ENCODE measurements at places on chromosomes 6 and 20.

GRCh38 chr6:32086661-32087573, 22.2 kb downstream of the TNXB start:
- DNase-seq: peak; percentile 73

- no peak for DNase-seq
Measured at GRCh38 chr6:85576476-85576875, 17.2 kb downstream of the SNX14 start.

GRCh38 chr6:53829698-53830221, 35.0 kb downstream of the LRRC1 start:
- DNase-seq: no peak

GRCh38 chr20:20489054-20489453, 121.2 kb downstream of the INSM1 start:
- no peak for DNase-seq

DNA sequence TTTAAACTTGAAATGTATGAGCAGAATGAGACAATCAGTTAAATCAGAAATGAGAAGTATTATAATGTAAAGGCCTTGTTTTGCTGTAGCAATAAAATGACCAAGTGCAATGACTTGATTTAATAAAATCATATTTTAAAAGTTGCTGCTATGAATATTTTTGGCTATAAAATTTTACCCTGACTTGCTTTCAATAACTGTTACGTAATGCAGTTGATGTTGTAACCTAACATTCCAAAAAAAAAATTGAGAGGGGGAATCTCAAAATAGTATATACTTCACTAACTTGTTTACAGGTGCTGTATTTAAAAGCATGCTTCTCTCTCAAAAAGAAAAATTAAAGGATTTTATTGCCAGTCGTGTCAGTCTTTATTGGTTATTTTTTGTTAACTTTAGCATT, 71.6 kb upstream of the ADGRF4 start:
- DNase-seq: no peak

- DNase-seq: no peak
Measured at GRCh38 chr20:23513164-23513563, 22.2 kb downstream of the CST8 start.

GRCh38 chr6:129242546-129242945, 359.6 kb downstream of the LAMA2 start:
- DNase-seq: no peak

DNA sequence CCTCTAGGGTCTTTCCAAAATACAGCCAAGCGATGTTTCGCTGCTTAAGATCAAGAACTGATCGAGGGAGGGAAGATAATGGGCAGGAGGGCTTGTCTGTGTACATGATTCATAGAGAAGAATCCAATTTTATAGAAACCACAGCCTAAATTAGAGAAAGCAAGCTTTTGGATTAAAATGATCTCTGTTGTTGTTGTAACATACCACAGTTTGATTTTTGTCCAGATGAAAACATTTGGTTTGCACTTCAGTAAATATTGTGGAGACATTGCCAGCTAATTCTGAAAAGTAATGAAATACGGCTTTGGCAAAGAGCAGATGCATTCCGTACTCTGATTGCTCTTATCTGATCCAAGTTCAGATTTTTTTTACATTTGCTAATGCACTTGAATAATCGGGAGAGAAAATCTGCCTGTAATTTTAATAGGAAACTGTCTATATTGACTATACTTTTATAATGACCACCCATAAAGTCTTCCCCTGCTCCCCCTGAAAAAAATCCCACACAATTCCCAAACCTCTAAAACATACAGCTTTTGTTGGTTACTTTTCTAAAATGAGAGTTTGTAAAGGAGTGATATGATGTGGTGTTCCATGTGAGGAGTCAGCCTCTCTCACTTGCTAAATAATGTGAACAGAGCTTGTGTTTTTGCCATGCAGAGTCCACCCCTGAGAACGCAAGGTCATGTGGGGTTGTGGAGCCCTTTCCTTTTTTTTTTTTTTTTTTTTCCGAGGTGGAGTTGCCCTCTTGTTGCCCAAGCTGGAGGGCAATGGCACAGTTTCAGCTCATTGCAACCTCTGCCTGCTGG, 199.9 kb downstream of the DTNBP1 start:
- peak; percentile 72 for DNase-seq

- DNase-seq: peak; percentile 31
Measured at GRCh38 chr6:11718463-11718862, 60.1 kb downstream of the ADTRP start.

- peak; percentile 43 for DNase-seq
Measured at GRCh38 chr6:168088161-168089053, 9.4 kb upstream of the FRMD1 start.

DNA sequence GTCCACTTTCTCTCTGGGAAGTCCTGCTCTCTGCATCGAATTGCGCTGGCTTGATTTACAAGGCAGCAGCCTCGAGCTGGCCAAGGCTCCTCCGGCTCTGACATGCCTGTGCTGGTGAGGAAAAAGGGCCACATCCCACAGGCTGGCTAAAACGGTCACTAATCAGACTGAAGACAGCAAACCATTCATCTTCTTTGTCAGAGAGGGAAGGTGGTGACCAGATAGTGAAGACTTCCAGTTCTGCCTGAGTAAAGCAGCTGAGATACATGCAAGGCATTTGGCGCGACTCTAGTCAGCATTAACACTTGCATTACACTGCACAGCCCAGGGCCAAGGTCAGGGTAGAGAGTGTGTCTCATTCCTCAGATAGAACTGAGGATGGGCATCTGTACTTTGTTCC, 203.2 kb upstream of the MAP3K7 start:
- peak; percentile 11 for DNase-seq

DNA sequence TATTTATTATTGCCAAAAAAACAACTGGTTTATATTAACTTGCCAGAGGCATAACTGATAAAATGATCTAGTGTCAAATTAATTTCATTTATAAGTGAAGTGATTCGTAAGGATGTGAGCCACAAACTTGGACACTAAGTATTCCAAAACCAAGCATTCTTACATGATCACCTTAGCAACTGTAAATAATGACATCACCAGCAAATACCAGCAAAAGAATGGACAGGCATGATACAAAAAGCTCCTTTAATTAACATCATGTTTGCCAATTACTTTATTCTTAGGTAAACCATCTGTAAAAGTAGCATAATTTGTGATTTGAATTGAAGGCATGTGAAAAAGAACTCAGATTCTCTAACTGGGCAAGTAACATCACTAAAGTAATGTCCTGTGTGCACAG, 17.2 kb upstream of the FNDC1 start:
- no peak for DNase-seq

- DNase-seq: no peak
Measured at GRCh38 chr6:80280262-80281010, 174.0 kb downstream of the BCKDHB start.

DNA sequence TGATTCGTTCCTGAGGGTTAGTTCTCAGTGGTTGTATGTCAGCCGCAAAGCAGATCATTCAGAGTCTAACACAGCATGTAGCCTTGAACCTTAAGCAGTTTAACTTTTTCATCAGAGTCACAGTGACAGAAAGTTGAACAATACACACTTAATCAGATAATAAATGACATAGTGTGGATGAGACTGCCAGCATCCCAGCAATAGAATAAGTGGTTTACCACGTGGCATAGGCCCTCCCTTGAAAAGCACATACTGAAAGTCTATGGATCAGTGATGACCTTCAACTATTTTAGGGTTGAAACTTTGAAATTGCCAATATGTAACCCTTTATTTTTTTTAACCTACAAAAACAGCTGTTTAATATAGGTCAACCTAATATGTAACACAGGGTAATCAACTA, 265.3 kb downstream of the ARHGAP18 start:
- DNase-seq: no peak

DNA sequence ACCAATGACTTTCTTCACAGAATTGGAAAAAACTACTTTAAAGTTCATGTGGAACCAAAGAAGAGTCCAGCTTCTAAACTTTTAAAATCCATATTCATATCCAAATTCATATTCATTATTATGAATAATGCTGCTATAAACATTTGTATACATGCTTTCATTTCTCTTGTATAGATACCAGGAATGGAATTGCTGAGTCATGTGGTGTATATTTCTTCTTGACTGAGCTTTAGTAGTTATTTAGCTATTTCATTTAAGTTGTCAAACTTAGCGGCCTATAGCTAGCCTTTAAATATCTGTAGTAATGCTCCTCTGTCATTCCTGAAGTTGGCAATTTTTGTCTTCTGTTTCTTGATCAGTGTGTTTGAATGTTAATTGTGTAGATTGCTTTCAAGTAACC, 19.8 kb upstream of the SMIM28 start:
- no peak for DNase-seq

GRCh38 chr6:162154001-162154400, 573.6 kb downstream of the PRKN start:
- no peak for DNase-seq

- no peak for DNase-seq
Measured at GRCh38 chr20:24955045-24955444, 6.0 kb downstream of the CST7 start.

DNA sequence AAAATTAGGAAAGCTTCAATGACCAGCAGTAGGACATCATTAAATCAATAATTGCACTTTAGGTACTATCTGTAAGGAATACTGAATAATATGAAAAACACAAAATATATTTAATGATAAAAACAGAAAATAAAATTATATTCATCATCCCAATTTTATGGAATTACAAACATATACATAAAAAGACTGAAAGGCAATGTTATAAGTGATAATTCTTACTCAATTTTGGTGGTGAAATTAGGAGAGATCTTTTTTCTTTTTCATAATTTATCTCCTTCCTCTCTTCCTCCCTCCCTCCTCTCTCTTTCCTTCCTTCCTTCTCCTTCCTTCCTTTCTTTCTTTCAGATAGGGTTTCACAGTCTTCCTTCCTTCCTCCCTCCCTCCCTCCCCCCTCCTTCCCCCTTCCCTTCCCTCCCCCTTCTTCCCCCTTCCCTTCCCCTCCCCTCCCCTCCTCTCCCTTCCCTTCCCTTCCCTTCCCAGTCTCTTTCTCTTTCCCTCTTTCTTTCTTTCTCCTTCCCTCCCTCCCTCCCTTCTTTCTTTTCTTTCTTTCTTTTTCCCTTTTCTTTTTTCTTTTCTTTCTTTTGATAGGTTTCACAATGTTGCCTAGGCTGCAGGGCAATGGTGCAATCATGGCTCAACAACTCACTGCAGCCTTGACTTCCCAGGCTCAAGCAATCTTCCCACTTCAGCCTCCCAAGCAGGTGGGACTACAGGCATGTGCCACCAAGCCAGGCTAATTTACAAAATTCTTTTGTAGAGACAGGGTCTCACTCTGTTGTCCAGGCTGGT, 36.8 kb downstream of the RSPH3 start:
- no peak for DNase-seq

DNA sequence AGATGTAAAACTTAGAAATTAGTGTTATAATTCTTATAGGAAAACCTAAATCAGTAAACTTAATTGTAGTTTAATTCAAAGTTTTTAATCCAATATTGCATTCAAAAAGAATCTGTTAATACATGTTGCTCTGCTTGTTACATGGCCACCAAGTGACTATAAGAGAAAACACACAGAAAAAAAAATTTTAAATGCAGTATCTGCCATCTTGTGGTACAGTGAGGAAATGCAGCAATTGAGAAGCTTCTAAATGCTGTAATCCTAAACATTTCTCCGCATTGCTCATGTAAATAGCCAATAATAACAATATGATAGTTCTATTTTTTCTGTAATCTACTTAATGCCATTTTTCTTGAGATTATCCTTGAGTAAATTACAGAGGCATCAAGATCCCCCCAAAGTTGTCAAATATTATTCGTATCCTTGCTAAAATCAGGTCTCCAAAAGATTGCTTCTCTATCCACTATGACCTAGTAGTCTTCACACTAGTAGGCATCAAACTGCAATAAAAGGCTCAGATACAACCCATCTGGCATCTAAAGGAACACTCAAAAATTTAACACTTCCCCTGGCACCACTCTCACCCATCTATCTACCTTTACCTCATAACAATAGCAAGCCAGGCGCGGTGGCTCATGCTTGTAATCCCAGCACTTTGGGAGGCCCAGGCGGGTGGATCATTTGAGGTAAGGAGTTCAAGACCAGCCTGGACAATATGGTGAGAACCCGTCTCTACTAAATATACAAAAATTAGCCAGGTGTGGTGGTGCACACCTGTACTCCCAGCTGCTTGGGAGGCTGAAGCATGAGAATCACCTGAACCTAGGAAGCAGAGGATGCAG, 34.6 kb downstream of the HDAC2 start:
- DNase-seq: peak; percentile 80

DNA sequence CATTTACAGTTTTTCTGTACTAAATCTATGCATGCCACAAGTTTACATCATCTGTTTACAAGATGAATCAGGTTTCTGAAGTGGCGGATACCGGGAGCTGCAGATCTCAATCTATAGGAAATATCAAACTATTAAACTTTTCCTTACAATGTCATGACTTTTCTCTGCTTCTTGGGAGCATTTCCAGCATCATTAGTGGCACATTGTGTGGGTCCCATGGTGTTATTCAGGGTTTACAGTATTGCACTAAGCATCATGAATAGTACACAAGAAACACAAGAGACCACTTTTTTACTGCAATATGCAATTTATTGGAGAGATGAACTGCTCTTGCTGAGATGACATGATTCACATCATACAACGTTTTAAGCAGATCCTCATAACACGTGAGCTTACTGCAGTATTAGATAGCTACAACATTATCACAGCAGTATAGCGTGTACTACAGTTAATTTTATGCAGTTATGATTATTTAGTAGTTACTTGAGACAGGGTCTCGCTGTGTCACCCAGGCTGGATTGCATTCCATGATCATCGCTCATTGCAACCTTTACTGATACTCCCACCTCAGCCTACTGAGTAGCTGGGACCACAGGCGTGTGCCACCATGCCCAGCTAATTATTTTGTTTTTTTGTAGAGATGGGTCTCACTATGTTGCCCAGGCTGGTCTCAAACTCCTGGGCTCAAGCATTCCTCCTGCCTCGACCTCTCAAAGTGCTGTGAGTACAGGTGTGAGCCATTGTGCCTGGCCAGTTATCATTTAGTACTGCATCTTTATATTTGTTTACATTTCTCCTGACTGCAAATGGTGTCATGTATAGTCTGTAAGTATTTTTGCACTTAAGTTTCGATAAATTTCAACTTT, 18.4 kb downstream of the BLTP3A start:
- no peak for DNase-seq

DNA sequence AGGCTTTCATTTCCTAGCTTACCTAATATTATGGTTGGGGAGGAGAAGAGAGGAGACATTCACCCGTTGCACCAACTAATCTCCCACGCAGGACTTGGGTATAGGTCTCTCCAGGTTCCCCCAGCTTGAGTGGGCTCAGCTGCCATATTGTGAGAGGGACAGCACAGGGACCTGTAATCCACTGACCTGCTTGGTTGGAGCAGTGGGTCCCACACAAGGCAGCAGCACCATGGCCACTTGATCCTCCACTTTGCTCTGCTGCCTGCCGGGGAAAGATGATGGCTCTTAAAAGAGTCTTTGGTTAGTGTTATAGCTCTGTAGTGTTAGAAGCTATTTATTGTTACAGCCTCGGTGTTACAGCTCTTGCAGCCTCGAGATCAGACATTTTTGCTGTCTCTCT, 22.5 kb upstream of the ECHDC1 start:
- no peak for DNase-seq

DNA sequence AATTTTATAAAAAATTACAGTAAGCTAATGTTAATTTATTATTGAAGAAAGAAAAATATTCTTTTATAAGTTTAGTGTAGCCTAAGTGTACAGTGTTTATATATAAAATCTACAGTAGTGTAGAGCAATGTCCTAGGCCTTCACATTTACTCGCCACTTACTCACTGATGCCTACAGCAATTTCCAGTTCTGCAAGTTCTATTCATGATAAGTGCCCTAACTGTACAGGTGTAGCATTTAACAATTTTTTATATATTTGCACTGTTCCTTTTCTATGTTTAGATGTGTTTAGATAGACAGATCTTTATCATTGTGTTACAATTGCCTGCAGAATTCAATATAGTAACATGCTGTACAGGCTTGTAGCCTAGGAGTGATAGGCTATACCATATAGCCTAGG, 80.1 kb upstream of the HDAC2 start:
- DNase-seq: no peak
